ENCODE measurements at places on chromosomes 4 and X.
A peak's percentile ranks its signal among the peaks of the same experiment; 100 is the strongest.

DNA sequence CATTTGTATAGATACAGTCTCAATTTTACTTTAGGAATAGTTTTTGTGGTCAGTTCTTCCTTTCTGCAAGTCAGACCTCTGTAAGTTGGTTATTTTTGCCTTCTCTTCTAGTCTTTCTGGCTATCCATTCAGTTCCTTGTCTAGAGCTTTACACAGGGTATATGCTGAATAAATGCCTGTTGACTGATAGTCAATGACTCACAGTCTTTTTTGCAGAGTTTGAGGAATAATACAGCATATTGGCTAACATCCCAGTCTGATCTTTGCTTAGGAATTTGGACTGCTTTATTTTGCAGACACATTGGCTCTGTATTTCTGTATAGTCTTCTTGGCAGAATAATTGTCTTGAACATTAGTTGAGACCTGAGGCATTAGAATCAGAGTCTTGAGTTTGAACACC, 132.4 kb downstream of the MAGEC1 start:
- no peak for DNase-seq

- no peak for DNase-seq
Measured at GRCh38 chrX:72262077-72262476, 15.0 kb downstream of the RPS4X start.

DNA sequence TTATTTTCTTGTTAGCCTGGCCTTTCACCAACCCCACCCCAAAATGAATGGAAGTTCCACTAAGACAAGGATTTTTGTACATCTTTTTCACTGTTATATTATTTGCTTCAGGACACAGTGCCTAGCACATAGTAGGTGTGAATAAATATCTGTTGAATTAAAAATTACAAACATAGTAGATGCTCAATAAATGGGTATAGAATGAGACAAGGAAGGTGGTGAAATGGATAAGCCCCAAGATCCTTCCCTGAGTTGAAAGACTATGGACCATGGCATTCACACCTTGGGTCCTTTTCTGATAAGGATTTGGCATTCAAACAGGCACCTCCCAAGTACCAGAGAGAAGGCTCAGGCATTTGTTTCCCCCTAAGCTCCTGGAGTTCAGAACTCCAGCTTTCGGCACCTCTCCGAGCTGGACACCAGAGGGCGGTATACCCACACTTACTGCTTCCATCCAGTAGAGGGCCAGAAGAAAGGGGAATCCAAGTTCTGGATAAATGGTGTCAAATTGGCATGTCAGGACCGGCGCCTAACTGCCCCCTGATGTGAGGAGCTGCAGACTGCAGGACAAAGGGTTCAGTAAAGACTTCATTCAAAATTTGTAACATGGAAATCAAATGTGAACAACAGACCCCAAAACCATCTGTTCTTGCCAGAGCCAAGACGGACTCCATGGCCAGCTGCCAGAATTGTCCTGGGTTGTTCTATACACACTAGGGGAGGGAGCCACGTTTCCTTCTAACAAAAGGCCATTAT, 193.0 kb downstream of the GPC3 start:
- DNase-seq, result peak; percentile 82

GRCh38 chr4:38818441-38818976, 13.9 kb upstream of the TLR1 start:
- DNase-seq, result no peak

DNA sequence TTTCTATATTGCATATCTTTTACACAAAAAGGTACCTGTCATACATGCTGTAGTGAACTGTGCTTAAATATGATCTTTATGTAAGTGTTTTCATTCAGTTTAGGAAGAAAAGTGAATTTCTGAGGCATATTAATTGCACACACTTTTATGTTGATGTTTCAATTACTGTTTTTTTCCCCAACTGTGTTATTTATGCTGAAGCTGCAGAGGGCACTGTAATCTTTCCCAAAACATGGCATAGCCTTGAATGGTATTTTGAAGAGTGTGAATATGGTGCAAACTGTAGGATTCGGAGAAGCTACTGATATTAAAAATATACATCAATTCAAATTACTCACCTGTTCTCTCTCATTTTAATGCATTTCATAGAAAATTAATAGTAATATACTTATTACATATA, 6.0 kb upstream of the CENPE start:
- no peak for DNase-seq

GRCh38 chrX:41734530-41734929, 10.5 kb downstream of the GPR82 start:
- no peak for DNase-seq

- DNase-seq, result no peak
Measured at GRCh38 chrX:133403984-133404383, 11.3 kb downstream of the GPC4 start.

DNA sequence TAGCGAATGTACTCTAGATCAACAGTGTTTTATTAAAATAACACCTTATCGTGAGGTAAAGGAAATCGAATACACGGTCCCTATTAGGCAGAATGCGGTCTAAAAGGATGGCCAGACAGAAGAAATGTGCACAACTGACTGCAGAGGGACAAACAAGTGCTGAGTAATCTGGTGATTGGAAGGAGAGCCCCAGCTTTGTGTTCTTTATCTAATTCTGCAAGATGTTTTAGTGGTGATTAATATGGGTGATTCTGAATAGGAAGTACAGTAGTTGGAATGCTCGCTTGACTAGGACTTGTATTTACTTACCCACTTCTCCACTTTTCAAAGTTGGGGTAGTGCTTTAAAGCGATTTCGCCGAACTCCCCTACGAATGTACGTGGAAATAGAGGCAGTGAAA, 1.2 kb downstream of the WDR44 start:
- DNase-seq, result no peak

GRCh38 chrX:51760657-51761056, 17.4 kb downstream of the GSPT2 start:
- no peak for DNase-seq

DNA sequence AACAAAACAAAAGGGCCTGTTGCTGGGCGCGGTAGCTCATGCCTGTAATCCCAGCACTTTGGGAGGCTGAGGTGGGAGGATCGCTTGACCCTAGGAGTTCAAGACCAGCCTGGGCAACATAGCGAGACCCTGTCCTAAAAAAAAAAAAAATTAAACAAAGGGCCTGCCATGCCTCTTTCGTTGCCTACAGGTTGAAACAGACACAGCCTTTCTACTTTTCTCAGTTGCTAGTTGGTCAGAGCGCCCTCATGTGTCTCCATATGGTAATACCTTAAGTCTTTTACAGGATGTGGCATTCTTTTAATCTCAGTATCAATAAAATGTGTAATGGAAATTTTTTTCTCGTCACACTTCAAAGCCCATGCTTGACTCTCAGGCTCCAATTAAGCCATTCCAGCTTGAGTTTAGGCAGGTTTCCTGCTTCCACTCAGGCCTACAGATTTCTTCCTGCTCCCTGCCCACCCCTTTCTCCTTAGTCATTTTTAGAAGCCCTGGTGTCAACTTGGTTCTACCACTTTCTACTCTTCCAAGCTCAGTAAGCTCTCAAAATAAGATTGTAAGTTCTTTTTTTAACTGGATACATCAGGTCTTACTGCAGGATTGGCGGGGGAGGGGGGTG, 4.6 kb upstream of the SOWAHD start:
- no peak for DNase-seq

GRCh38 chr4:125529071-125529470, 214.3 kb downstream of the FAT4 start:
- no peak for DNase-seq

DNA sequence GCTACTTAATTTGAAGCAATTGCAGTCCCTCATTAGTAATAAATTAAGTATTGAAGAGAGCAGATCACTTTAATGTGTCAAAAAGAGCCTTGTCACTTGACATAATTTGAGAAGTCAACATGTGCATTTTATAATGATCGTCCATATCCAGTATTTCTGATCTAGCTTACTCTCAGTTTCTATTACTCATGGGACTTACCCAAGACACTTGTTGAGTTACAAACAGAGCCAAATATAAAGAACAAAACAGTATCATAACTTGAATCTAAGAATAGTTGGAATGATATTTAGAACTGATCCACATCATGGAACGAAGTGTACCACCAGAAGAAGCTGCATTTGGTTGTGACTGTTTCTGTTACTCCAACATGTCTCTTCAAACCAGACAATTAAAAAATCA, 54.7 kb downstream of the SLITRK4 start:
- no peak for DNase-seq

DNA sequence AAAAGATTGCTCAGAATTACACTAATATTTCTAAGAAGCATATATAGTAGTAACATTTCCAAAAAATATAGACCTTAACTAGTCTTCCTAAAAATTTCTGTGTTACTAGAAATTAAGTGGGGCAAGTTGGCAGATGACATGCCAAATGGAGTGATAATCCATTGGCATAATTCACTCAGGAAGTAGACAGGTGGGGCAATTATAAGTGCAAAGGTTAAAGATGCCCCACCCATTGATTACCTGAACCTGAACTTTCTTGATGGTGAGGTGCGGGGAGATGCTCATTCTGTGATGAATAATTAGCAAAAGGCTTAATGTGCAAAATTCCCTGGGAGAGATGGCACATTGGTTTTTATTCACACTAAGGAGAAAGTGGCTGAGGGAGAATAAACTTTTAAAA, 145.8 kb upstream of the RASGEF1B start:
- DNase-seq, result no peak

DNA sequence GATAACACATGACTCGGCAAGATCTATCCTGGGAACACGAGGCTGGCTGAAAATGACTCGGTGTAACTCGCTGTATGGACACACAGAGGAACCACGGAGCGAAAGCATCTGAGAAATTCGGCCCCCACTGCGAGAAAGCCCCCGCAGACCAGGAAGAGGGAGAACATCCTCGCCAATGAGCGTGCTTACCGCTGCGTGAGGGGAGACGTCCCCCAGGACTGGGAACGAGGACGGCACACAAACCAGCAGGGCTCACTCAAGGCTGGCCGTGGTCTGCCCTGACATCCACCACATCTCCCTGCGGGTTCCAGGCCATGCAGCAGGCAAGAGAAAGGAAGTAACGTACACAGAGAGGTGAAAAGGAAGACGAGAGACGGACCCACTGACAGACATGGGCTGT, 17.6 kb upstream of the GTPBP6 start:
- DNase-seq, result peak; percentile 63

- no peak for DNase-seq
Measured at GRCh38 chr4:57098415-57098814, 11.8 kb downstream of the IGFBP7 start.

GRCh38 chr4:14787894-14788293, 214.4 kb upstream of the CPEB2 start:
- no peak for DNase-seq

Data from posterior vena cava (tissue), 2 donors.